ENCODE measurements at places on chromosomes 4 and X. TPM values are rescaled to one million over a fixed set of nuclear protein-coding genes. Genes with fewer than 3 reads are reported as not detected.

The CT55 gene
- 0.50 TPM for total RNA-seq

The ZFP92 gene
- 3.9 TPM for total RNA-seq

The IL2RG gene
- total RNA-seq: 0.22 TPM

The UGT2B17 gene
- total RNA-seq: 0.20 TPM

The CCDC120 gene
- 1.7 TPM for total RNA-seq

The CCDC158 gene
- 0.14 TPM for total RNA-seq

DNA sequence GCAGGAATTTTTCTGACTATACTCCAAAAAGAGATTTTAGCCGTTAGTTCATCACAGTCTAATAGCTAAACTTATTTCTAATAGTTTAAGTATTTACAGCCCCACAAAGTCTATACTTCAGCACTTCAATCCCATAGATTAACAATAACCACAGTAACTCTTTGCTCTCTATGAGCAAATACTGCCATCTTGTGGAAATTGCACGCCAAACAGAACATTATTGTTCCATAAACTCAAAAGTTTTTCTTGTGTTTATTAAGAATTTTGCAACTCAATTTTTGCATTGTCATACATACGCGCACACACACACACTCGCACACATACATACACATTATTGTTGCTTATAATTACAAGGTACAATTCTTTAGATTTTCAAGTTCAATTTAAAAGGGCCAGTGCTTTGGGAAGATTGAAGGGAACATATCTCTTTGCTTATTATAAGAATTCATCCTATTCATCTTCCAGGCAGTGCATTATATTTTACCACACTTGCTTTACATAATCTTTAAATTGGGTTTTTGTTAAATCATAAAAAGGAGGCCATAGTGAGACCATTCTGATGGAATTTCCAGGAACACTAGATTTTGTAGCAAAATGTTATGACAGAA lies 63.8 kb upstream of the ATOH1 start:
- no peak overlapping the region for H3K27ac ChIP-seq
- no peaks in the 10 kb centered on the region for H3K36me3 ChIP-seq
- H3K4me1 ChIP-seq: no peaks in the 10 kb centered on the region
- H3K27me3 ChIP-seq: no peaks in the 10 kb centered on the region

DNA sequence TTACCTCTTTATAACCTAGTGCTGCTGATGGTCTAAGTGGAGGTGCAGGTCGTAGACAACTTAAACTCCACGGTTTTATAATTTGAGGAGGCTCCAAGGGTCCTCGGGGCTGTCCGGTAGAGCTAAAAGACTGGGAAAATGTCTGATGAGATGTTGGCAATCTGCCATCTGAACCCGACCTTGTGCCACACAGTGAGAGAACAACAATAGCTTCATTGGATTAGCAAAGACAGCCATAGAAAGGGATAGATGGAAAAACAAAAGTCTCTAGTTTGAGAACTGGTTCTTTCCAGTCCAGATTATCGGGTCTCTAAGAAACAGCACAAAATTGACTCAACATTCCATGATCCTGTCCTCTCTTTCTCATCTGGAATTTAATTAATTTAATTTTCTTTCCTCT lies 31.6 kb downstream of the CD40LG start:
- H3K27ac ChIP-seq: no peak overlapping the region
- no peak for DNase-seq
- H3K27me3 ChIP-seq: peaks cover 4% of the 10 kb centered on the region
- no peaks in the 10 kb centered on the region for H3K36me3 ChIP-seq
- no peaks in the 10 kb centered on the region for H3K4me1 ChIP-seq
- H3K4me3 ChIP-seq: no peak overlapping the region

DNA sequence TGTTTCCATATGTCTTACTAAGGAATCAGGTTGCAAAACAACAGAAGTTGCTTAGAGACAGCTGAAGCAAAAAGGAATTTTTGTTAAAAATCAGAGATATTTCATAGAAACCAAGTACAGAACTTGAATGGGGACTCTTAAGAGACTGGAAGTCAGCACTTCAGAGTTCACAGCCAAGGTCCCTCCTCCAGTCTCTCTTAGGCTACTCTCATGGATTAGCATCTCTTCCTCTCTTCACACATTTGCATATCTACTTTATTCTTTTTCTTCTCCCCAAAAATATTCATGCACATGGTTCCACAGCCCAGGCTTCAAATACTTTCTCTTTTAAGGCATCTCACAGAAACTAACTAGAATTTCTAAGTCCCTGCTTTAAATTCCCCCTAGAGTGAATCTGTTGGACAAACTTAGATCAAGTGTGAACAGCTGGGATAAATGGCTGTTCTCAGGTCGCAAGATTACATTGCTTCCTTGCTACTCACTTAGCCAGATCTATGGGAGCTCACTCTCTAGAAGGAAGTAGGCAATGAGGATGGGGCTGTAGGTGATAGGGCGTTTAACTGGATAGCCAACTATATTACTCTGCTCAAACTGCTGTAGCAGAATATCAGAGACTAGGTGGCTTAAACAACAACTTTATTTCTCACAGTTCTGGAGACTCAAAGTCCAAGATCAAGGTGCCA lies 73.7 kb upstream of the GALNT7 start:
- no peak overlapping the region for H3K27ac ChIP-seq
- no peaks in the 10 kb centered on the region for H3K4me1 ChIP-seq
- H3K36me3 ChIP-seq: no peaks in the 10 kb centered on the region
- no peak overlapping the region for H3K4me3 ChIP-seq

GRCh38 chr4:109699553-109700225 lies 3.6 kb downstream of the CASP6 start:
- no peaks in the 10 kb centered on the region for H3K27me3 ChIP-seq
- H3K4me3 ChIP-seq: no peak overlapping the region
- H3K27ac ChIP-seq: no peak overlapping the region
- H3K4me1 ChIP-seq: peaks cover 6% of the 10 kb centered on the region

GRCh38 chrX:154495472-154495922 lies 5.1 kb upstream of the SLC10A3 start:
- no peaks in the 10 kb centered on the region for H3K4me1 ChIP-seq
- no peaks in the 10 kb centered on the region for H3K36me3 ChIP-seq
- no peaks in the 10 kb centered on the region for H3K27me3 ChIP-seq
- no peak for DNase-seq
- H3K27ac ChIP-seq: no peak overlapping the region
- H3K4me3 ChIP-seq: no peak overlapping the region

DNA sequence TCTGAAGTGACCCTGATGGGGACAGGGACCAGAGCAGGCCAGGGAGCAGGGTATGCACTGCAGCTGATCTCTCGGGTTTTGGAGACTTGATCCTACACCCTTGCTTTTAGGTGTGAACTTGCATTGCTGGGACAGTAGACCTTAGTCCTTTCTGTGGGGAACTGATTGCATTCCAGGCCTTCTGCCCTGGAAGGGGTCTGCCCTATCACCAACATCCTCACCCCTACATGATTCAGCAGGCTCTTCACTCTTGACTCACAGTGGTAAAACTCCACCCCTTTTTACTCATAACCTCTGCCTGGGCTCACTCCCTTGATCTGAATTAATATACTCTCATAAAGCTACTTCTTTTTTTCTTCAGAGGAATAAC lies 6.6 kb upstream of the DDX60L start:
- no peaks in the 10 kb centered on the region for H3K27me3 ChIP-seq
- no peaks in the 10 kb centered on the region for H3K4me1 ChIP-seq
- H3K4me3 ChIP-seq: no peak overlapping the region

DNA sequence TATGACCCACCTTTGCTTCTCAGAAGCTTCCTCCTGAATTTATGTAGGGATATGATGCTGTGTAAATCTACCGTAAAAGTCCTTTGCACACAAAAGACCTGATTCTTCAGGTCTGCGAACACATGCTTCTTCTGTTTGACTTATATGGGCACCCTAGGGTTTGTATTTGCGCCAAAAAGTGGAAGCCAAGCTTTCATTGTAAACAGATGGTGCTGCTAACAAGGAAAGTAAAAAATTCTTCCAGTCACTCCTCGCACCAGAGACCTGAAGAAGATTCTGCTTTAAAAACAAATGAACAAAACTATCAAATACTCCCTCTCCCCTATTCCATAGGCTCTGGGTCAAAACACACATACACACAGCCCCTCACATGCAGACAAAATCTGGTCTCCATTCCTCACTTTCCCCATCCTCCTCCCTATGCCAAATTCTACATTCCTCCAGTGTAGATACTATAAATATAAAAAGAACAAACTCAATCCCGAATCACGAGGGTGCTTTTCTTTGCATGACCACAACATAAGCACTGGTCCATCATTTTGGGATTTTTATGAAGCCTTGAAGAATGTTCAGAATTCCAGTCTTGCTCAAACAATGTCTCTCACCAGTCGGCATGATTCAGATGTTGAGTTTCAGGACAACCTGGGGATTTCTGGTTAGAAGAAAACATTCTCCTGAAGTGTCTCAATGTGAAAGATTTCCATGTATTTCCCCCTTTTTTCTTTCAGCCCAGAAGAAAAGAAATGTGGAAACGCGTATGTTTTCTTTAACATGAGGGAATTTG lies 125.1 kb downstream of the PALLD start:
- peaks cover 3% of the 10 kb centered on the region for H3K27me3 ChIP-seq
- no peak overlapping the region for H3K4me3 ChIP-seq
- H3K27ac ChIP-seq: no peak overlapping the region

DNA sequence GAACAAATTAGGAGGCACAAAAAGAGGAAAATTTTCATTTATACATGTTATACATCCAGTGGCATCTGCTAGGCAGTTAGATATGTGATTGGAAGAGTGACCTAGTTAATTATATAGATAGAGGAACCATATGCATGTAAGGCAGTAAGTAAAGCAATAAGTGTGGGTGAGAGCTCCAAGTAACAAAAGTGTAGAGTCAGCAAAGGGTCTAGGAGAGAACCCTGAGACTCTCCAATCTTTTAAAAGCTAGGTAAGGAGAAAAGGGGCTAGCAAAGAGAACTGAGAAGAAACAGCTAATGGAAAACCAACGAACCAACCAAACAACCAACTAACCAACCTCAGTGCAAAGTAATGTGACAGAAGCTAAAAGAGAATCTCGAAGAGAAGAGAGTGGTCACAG lies 3.8 kb upstream of the CFAP299 start:
- H3K36me3 ChIP-seq: no peaks in the 10 kb centered on the region
- DNase-seq: no peak
- H3K27ac ChIP-seq: no peak overlapping the region
- peaks cover 9% of the 10 kb centered on the region for H3K4me1 ChIP-seq
- no peak overlapping the region for H3K4me3 ChIP-seq

DNA sequence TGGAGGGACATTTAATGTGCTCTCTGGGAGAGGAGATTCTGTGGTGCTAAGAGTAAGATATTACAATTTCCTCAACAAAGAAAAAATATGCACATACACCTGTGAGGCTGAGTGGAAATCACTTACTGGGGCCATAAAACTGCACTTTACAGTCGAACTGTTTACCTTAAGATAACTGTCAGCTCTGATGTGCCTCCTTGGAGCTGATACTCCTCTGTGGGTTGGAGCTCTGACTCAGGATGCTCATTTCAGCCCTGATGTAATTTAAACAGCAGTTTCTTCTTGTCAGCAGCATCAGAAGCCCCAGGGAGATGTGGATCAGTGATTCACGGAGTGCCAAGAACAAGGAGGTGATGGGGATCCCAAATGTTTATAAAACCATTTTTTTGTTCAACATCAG lies 241.9 kb upstream of the SFRP2 start:
- H3K36me3 ChIP-seq: no peaks in the 10 kb centered on the region
- no peak for DNase-seq
- no peaks in the 10 kb centered on the region for H3K4me1 ChIP-seq
- H3K4me3 ChIP-seq: no peak overlapping the region

GRCh38 chr4:14445882-14446281 lies 556.4 kb upstream of the CPEB2 start:
- H3K36me3 ChIP-seq: no peaks in the 10 kb centered on the region
- no peak overlapping the region for H3K4me3 ChIP-seq
- no peak overlapping the region for H3K27ac ChIP-seq

- peaks cover 6% of the 10 kb centered on the region for H3K4me1 ChIP-seq
- H3K27me3 ChIP-seq: no peaks in the 10 kb centered on the region
- no peak for DNase-seq
- H3K4me3 ChIP-seq: no peak overlapping the region
- no peak overlapping the region for H3K27ac ChIP-seq
These were observed 9.8 kb upstream of the ANXA5 start for GRCh38 chr4:121706595-121707021.

- H3K27ac ChIP-seq: no peak overlapping the region
- H3K4me3 ChIP-seq: no peak overlapping the region
- no peaks in the 10 kb centered on the region for H3K4me1 ChIP-seq
- H3K36me3 ChIP-seq: no peaks in the 10 kb centered on the region
- no peak for DNase-seq
- H3K27me3 ChIP-seq: no peaks in the 10 kb centered on the region
These were observed 260.5 kb downstream of the RAPGEF2 start for GRCh38 chr4:159363361-159363760.

- H3K27me3 ChIP-seq: peaks cover 14% of the 10 kb centered on the region
- no peaks in the 10 kb centered on the region for H3K4me1 ChIP-seq
- no peak overlapping the region for H3K4me3 ChIP-seq
- no peak overlapping the region for H3K27ac ChIP-seq
- no peaks in the 10 kb centered on the region for H3K36me3 ChIP-seq
These were observed 194.4 kb downstream of the BCOR start for GRCh38 chrX:39903343-39903742.

- no peak overlapping the region for H3K4me3 ChIP-seq
- no peak overlapping the region for H3K27ac ChIP-seq
These were observed 270.5 kb upstream of the GPC4 start for GRCh38 chrX:133685822-133686221.

GRCh38 chr4:9971711-9972110 lies 49.6 kb downstream of the SLC2A9 start:
- no peaks in the 10 kb centered on the region for H3K27me3 ChIP-seq
- peaks cover 3% of the 10 kb centered on the region for H3K4me1 ChIP-seq
- H3K27ac ChIP-seq: no peak overlapping the region
- no peaks in the 10 kb centered on the region for H3K36me3 ChIP-seq

GRCh38 chr4:99848591-99849001 lies 32.0 kb downstream of the DAPP1 start:
- H3K27me3 ChIP-seq: no peaks in the 10 kb centered on the region
- no peak for DNase-seq
- H3K36me3 ChIP-seq: no peaks in the 10 kb centered on the region
- no peak overlapping the region for H3K27ac ChIP-seq

GRCh38 chr4:87089368-87089767 lies 131.1 kb downstream of the KLHL8 start:
- H3K27ac ChIP-seq: no peak overlapping the region
- no peaks in the 10 kb centered on the region for H3K36me3 ChIP-seq
- H3K4me1 ChIP-seq: peaks cover 28% of the 10 kb centered on the region
- H3K27me3 ChIP-seq: no peaks in the 10 kb centered on the region
- no peak for DNase-seq

DNA sequence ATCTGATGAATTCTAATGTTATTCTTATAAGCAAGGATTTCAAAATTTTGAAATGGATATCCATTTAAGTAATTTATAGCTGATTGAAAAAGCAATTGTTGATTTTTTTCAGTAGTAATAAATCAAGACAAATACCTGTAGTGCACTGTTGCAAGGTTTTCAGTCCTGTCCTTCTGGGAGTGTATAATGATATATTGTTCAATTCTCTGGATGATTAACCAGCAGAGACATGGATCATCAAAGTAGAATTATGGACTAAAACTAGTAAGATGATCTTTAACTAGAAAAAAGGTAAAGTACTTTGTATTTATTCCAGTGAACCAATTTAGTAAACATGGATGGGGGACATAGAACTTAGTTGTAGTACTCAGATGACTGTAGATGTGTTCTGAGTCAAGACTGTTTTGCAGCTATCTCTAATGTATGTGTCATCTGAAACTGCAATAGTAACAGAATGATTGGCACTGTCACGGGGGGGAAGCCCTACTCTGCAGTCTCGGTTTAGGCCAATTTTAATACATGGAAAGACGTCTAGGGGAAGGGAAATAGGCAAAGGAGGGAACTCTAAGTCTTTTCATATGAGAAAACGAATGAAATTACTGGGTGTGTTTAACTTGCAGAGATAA lies 121.9 kb downstream of the GLRA3 start:
- no peaks in the 10 kb centered on the region for H3K36me3 ChIP-seq
- H3K4me3 ChIP-seq: no peak overlapping the region
- no peaks in the 10 kb centered on the region for H3K27me3 ChIP-seq

Data from adrenal gland (tissue), 19 donors.